ENCODE measurements at places on chromosomes 7 and 10.

DNA sequence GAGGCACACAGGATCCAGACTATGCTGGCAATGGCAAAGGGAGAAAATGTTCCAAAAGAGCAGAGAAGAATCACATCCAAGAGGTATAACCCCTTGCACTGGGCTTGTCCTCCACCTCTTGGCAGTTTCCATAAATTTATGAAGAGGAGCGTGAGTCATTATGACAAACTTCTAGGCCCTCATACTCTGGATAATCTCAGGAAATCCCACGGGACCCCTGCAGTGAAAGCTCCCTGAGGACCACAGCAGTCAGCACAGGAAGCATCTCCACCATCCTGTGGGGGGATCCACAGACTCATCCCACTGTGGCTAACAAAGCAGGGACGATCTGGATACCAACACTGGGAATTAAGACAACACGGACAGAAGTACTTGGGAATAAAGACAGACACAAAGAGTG lies 30.3 kb upstream of the GPAM start:
- no peak for DNase-seq

- peak; percentile 10 for DNase-seq
Observed at GRCh38 chr10:21173802-21174714, 276.9 kb upstream of the NEBL start.

DNA sequence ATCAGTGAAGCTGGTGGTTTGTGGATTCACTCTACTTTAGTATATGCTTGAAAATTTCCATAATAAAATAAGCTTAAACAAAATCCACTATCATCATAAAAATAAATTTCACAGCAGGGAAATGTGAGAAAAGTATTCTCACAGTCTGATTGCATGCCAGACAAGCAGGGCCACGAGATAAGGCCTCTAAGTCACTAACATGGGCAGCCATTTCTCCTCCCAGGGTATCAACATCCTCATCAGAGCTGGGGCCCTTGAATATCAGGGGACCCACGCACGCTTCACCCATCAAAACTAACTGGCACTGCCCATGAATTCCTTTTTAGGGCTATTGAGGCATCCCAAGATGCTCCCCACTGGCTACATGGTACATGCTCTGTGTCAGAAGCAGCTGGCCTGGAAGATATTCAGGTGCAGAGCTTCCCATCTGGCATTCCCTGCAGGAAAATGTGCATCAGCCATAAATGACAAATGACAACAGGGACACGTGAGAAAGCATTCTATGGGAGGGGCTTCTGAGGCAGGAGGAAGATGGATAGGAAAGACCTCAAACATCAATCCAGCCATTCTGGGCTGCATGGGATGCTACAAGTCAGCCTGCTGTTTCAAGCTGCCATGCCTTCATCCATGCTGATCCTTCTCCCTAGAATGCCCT lies 17.4 kb downstream of the CCDC6 start:
- no peak for DNase-seq

DNA sequence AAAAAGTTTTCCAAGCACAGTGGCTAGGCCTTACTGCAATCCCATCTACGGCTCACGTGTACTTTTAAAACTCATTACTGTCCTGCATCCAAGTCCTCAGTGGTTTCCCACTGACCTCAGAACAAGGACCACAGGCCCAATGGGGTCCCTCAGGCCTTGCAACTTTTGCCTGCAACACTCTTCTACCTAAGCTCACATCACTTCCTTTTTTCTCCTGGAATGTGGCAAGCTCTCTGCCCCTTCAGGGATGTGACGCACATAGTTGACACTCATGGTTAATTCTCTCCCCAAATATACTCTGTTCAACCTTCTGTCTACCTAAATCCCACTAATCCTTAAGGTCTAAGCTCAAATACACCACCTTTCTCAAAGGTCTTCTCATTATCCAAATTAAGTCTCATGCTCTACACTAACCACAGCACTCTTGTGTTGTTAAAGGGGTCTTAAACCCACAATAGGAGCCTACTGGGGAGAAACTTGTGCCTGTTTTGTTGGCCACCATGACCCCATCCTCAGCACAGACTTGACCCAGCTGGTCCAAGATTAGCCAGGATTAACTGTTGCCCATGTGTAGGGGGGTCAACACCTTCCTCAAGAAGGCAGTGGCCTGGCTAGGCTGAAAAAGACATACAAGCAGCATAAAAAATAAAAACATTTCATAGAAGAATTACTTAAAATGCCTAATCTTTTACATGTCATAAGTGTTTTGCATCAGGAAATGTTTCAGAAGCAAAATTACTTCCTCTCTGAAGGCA lies 15.2 kb downstream of the HNRNPF start:
- no peak for DNase-seq

- DNase-seq, result no peak
Observed at GRCh38 chr10:66265398-66265797, 660.4 kb upstream of the LRRTM3 start.

DNA sequence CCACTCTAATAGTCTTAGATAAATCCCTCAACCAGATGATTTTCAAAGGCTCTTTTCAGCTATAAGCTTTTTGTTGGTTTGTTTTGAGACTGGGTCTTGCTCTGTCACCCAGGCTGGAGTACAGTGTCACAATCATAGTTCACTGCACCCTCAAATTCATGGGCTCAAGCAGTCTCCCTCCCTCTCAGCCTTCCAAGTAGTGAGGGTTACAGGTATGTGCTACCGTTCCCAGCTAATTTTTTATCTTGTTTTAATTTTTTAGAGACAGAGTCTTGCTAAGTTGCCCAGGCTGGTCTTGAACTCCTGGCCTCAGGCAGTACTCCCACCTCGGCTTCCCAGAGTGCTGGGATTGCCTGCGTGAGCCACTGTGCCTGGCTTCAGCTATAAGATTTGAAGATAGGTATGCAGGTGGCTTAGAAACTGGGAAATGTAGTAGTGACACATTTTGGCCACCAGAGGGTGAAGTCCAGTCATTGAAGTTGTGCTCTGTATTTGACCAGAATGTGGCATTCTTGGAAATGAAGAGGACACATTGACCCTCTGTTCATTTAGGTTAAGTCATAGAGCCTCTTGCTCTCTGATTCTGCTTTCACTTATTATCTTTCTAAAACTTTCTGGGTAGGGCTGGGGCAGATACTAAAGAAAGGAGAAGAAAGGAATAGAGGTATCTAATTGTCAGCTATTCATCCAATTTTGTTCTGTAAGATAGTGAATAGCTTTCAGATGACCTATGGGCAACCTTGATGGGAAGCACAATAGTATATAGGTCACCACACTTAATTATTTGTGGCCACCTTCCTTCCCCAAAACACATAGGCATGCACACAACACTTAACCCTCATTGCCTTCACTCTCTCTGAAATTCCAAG lies 36.0 kb downstream of the R3HCC1L start:
- no peak for DNase-seq

DNA sequence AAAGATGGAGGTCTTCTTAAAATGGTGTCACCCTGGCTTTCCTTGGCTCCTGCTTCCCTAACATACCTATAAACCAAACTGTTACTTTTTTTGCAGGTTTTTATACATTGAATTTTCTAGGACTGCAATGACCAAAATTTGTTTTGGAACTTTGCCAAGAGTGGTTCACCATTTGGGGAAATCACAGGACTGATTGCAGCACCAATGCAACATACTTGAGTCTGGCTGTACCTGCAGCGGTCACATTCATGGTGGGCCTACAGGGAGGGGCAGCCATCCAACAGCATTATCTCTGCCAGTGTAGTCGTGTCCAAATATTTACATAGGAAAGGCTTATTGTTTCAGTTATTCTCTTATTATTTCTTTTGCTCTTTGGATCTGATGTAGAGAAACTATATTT lies 69.0 kb downstream of the HACD1 start:
- DNase-seq, result no peak

DNA sequence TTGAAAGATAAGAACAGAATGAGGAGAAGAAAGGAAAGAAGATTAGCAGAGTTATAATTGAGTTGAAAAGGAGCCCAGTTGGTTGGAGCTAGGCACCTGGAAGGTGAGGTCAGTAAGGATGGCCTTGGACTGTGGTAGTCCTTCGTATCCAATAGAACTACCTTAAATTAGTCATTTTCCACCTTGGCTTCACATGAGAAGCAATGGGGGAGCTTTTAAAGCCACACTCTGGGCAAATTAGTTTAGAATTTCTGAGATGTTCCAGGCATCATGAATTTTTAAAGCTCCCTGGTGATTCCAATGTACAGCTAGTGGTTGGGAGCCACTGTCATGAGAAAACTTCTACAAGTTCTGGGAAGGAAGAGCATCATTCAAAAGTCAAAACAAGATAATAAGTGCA lies 27.3 kb upstream of the CYP3A5 start:
- no peak for DNase-seq

GRCh38 chr10:17033529-17034260 lies 95.9 kb downstream of the CUBN start:
- DNase-seq, result no peak

GRCh38 chr7:129163875-129164544 lies 19.5 kb downstream of the TSPAN33 start:
- peak; percentile 1 for DNase-seq

GRCh38 chr10:35386594-35387174 lies 50.4 kb downstream of the CCNY start:
- no peak for DNase-seq

DNA sequence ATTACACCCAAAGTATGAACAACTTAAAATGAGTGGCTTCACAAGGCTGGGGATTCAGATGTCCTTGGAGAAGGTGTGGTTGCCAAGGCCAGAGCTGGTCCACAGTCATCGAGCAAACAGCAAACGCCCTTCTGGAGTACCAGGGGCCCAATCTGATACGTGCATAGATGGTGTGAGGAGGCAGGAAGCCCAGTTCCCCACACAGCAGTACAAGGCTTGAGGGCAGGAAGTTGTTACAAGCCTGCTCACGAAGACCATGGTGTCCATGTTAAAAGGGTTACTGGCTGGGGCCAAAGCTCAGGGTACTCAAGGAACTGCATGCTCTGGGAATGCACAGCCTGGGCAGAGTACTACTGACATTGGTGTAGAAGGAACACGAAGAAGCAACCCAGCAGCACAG lies 4.6 kb upstream of the ANKRD26 start:
- DNase-seq, result no peak

DNA sequence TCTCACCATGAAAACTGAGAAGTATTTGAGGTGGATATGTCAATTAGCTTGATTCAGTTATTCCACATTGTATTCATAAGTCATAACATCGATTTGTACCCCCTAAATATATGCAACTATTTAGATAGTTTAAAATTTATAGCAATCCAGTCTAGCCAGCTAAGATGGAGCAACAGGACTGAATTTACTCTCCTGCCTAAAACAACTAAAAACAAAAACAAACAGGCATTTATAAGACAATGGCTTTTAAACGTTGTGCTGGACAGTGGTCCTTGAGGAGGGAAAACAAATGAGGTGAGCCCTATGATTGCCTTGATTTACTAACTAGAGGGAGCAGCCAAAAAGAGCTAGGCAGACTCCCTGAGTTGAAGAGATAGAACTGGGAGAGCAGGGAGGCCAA lies 814 bp upstream of the GPAM start:
- no peak for DNase-seq

DNA sequence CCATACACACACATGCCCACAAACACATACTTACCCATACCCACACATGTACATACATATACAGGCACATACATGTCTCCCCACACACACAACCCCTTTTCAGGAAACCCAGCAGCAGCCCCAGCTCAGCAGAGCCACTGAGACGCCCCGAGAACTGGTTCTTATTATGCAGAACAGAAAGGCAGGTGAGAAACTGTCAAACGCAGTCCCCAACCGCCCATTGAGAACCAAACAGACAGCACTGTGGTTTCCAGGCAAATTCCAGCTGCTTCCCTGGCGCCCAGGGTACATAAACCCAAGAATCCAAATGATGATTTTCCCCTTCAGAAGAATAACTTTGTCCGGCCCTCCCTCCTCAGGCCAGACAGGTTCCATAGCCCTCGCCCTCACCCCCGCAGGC lies 366.6 kb upstream of the ZMIZ1 start:
- no peak for DNase-seq

- DNase-seq, result no peak
Observed at GRCh38 chr7:40887099-40887498, 752.3 kb downstream of the SUGCT start.

DNA sequence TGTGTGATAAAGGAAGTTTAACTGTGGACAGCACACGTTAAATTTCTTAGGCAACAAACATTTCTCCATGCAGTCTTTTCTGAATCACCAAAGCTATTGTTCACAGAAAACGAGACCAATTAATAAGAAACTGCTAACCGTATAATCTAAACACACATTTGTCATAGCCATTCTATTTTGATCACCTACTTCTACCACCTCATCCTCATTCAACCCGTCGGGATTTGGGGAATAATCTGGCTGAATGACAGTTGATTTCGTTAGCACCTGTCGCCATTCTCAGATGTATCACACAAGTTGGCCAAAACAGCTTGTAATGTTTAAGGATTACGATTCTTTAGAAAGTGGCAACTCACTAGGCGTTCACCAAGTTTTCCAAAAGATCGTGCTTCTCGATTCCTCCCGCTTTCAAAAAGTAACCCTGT lies 1.2 kb downstream of the EZH2 start:
- DNase-seq, result no peak

- DNase-seq, result peak; percentile 46
Observed at GRCh38 chr7:14340393-14341074, 351.1 kb upstream of the ETV1 start.

DNA sequence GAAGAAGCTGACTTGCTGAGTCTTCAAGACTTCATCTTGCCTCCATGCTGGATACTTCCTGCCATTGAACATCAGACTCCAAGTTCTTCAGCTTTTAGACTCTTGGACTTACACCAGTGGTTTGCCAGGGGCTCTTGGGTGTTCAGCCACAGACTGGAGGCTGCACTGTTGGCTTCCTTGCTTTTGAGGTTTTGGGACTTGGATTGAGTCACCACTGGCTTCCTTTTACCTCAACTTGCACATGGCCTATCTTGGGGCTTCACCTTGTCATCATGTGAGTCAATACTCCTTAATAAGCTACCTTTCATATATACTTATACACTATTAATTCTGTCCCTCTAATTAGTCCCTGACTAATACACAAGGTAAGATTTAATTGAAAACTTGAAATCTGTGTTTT lies 361.7 kb upstream of the SEMA3C start:
- no peak for DNase-seq

- DNase-seq, result no peak
Observed at GRCh38 chr7:141575654-141576448, 24.6 kb downstream of the AGK start.

All from NCI-H1417 treated with DMSO at 0.1 percent for 48 hours (cell line).